ENCODE measurements at places on chromosomes 6 and 20. TPM values are rescaled to one million over a fixed set of nuclear protein-coding genes. Genes with fewer than 3 reads are reported as not detected.

GRCh38 chr20:62507323-62507722 lies 31.5 kb upstream of the GATA5 start:
- H3K36me3 ChIP-seq, result no peaks in the 10 kb centered on the region
- H3K4me1 ChIP-seq, result peaks cover 5% of the 10 kb centered on the region
- no peak for DNase-seq
- no peaks in the 10 kb centered on the region for H3K27me3 ChIP-seq

The ESF1 gene
- polyA plus RNA-seq, result 23.1 TPM

- peaks cover under 1% of the 10 kb centered on the region for H3K4me1 ChIP-seq
- no peak for DNase-seq
- H3K36me3 ChIP-seq, result peaks cover 53% of the 10 kb centered on the region
- no peaks in the 10 kb centered on the region for H3K27me3 ChIP-seq
Measured at GRCh38 chr6:87628881-87629280, 38.9 kb downstream of the ORC3 start.

GRCh38 chr6:84771125-84771755 lies 6.8 kb upstream of the TBX18 start:
- H3K27me3 ChIP-seq, result peaks cover 9% of the 10 kb centered on the region
- no peak overlapping the region for H3K4me3 ChIP-seq
- H3K36me3 ChIP-seq, result no peaks in the 10 kb centered on the region
- H3K27ac ChIP-seq, result no peak overlapping the region
- no peak for DNase-seq
- peaks cover 17% of the 10 kb centered on the region for H3K4me1 ChIP-seq

DNA sequence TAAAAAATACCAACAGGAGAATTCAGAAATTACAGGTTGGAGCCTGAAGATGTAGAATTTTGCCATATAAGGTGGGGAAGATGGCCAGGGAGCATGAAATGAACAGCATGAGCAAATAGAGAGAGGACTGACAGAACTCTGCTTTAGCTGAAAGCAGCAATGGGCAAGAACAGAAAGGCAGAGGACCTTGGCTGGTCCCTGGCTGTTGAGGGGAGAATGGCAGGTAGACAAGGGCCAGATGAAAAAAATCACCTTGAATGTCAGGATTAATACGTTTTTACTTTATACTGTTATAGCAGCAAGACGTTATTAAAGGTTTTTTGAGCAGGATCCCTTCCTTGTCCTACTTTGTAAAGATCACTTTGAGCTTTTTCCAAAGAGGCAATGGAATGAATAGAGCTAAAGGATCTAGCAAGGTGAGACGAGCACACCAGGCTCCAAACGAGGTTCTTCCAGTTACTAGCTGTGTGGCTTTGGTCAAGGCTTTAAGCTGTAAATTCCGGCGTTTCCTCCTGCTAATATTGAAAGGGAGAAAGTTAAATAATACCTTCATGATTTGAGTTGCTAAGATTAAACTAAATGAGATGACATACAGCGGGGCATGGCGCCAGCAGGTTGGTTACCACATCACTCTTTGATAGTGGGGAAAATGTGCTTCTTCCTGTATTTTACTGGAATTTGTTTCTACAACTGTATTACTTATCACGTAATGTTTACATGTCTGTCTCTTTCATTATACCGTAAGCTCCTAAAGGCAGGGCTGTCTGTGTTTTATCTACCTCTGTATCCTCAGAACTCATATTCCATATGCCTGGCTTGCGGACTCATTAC lies 776 bp downstream of the PPIL1 start:
- peak overlapping the region; percentile 95 for H3K27ac ChIP-seq
- peak overlapping the region; percentile 69 for H3K4me3 ChIP-seq
- H3K27me3 ChIP-seq, result no peaks in the 10 kb centered on the region
- DNase-seq, result peak; percentile 23
- H3K36me3 ChIP-seq, result peaks cover 26% of the 10 kb centered on the region

The PAK5 gene
- not detected for polyA plus RNA-seq

The SPTLC3 gene
- polyA plus RNA-seq, result 1.6 TPM

The TSBP1 gene
- polyA plus RNA-seq, result not detected

The DNAH8 gene
- not detected for polyA plus RNA-seq

DNA sequence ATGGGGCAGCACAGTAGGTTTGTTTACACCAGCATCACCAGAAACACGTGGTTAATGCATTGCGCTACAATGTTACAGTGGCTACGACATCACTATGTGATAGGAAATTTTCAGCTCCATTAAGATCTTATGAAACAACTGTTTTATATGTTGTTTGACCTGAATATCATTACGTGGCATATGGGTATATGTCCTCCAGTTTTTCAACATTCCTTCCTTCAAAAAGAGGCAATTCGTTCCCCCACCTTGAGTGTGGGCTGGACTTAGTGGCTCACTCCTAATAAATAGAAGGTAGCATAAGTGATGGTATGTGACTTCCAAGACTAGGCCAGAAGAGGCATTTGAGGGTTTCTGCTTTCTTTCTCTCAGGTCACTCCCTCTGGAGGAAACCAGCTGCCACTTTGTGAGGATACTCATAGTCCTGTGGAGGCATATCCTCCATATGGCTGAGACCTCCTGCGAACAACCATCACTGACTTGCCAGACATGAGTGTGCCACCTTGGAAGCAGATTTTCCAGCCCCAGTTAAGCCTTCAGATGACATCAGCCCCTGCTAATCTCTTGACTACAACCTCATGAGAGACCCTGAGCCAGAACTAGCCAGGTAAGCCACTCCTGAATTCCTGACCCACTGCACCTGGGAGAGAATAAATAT lies 2.3 kb upstream of the TRAM2 start:
- DNase-seq, result no peak
- peaks cover 34% of the 10 kb centered on the region for H3K4me1 ChIP-seq
- H3K4me3 ChIP-seq, result no peak overlapping the region
- peaks cover 24% of the 10 kb centered on the region for H3K36me3 ChIP-seq
- H3K27me3 ChIP-seq, result no peaks in the 10 kb centered on the region

The SAMD3 gene
- 0.12 TPM for polyA plus RNA-seq

The PLG gene
- polyA plus RNA-seq, result not detected

GRCh38 chr6:16092990-16093389 lies 35.9 kb upstream of the MYLIP start:
- no peak overlapping the region for H3K4me3 ChIP-seq
- no peaks in the 10 kb centered on the region for H3K36me3 ChIP-seq
- H3K27me3 ChIP-seq, result no peaks in the 10 kb centered on the region
- no peak for DNase-seq
- H3K27ac ChIP-seq, result no peak overlapping the region

- H3K27ac ChIP-seq, result no peak overlapping the region
- H3K4me3 ChIP-seq, result no peak overlapping the region
- DNase-seq, result no peak
- H3K36me3 ChIP-seq, result no peaks in the 10 kb centered on the region
Measured at GRCh38 chr20:48745330-48745729, 82.5 kb downstream of the PREX1 start.

DNA sequence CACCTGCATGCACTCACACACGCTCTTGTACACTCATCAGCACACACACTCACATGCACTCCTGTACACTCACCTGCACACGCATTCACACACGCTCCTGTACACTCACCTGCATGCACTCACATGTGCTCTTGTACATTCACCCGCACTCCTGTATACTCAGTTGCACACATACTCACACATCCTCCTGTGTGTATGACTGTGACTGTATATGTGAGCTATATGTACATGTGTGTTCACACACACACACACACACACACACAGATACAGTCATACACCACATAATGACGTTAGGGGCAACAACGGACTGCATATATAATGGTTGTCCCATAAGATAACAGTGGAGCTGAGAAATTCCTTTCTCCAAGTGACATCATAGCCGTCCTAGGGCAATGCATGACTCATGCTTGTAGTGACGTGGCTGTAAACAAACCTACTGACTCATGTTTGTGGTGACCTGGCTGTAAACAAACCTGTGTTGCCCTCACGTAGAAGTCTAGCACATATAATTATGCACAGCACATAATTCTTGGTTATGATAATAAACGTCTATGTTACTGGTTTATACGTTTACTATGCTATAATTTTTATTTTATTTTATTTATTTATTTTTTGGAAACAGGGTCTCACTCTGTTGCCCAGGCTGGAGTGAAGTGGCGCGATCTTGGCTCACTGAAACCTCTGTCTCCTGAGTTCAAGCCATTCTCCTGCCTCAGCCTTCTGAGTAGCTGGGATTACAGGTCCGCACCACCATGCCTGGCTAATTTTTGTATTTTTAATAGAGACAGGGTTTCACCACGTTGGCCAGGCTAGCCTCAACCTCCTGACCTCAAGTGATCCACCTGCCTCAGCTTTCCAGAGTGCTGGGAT lies 22.8 kb upstream of the TAF4 start:
- no peak overlapping the region for H3K4me3 ChIP-seq
- no peak overlapping the region for H3K27ac ChIP-seq
- H3K27me3 ChIP-seq, result no peaks in the 10 kb centered on the region
- no peaks in the 10 kb centered on the region for H3K36me3 ChIP-seq
- no peak for DNase-seq

- H3K4me3 ChIP-seq, result no peak overlapping the region
- H3K27me3 ChIP-seq, result no peaks in the 10 kb centered on the region
- no peak for DNase-seq
- no peaks in the 10 kb centered on the region for H3K4me1 ChIP-seq
- H3K36me3 ChIP-seq, result no peaks in the 10 kb centered on the region
- no peak overlapping the region for H3K27ac ChIP-seq
Measured at GRCh38 chr6:38503032-38503773, 136.5 kb downstream of the BTBD9 start.

GRCh38 chr6:161736326-161736725 lies 462.5 kb upstream of the AGPAT4 start:
- H3K36me3 ChIP-seq, result no peaks in the 10 kb centered on the region
- DNase-seq, result no peak
- no peak overlapping the region for H3K27ac ChIP-seq

- peaks cover 29% of the 10 kb centered on the region for H3K4me1 ChIP-seq
- peaks cover 99% of the 10 kb centered on the region for H3K27me3 ChIP-seq
- DNase-seq, result no peak
Measured at GRCh38 chr6:108116546-108117426, 42.2 kb upstream of the OSTM1 start.

The GJA10 gene
- not detected for polyA plus RNA-seq

GRCh38 chr6:131216246-131216645 lies 81.0 kb downstream of the AKAP7 start:
- H3K4me3 ChIP-seq, result no peak overlapping the region
- H3K27me3 ChIP-seq, result no peaks in the 10 kb centered on the region
- no peak for DNase-seq
- H3K27ac ChIP-seq, result peak overlapping the region; percentile 55
- H3K36me3 ChIP-seq, result no peaks in the 10 kb centered on the region
- peaks cover 23% of the 10 kb centered on the region for H3K4me1 ChIP-seq

- no peak for DNase-seq
- no peaks in the 10 kb centered on the region for H3K4me1 ChIP-seq
- H3K36me3 ChIP-seq, result no peaks in the 10 kb centered on the region
- H3K27me3 ChIP-seq, result no peaks in the 10 kb centered on the region
Measured at GRCh38 chr6:168999392-168999791, 254.3 kb downstream of the THBS2 start.

All from heart right ventricle (tissue), 16 donors.